Effector memory CD4-positive, alpha-beta T cell (primary cell): ENCODE measurements at places on chromosomes 5 and 9.

DNA sequence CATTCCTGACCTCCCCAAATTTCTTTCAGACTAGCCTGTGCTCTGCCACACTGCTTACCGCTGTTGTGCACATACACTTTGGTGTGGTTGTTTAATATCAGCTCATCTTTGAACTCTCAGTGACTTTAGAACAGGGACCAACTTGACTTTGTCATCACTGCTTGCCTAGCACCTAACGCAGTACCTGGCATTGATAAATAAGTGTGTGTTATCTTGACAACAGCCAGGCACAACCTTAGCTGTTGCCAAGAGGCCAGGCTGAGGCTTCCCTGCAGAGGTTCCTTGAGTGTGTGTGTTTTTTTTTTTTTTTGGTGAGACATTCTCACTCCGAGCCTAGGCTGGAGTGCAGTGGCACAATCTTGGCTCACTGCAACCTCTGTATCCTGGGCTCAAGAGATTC lies 41.0 kb upstream of the SLC28A3 start:
- no peak for DNase-seq

DNA sequence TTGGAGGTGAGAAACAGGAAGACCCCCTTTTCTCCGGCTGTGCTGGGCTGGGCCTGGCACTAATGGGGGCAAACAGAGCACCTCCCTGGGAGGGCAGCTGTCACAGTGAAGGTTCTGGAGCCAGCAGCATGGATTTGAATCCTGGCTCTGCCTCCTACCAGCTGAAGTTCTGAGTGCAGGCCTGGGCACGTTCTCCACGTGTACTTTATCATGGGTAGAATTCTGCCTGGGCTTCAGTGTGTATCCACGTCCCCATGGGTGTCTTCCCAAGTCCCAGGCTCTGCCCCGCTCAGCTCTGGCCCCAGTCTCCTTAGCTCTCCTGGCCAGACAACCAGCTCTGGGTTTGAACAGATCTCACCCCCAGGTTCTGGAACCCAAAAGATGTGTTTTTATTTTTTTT lies 223.2 kb downstream of the PBX3 start:
- DNase-seq, result no peak

GRCh38 chr5:122844136-122844909 lies 1.1 kb upstream of the SNX24 start:
- no peak for DNase-seq

- no peak for DNase-seq
These were observed 24.6 kb upstream of the QSOX2 start for GRCh38 chr9:136270173-136270705.

GRCh38 chr5:164332349-164333196 lies 827.2 kb downstream of the MAT2B start:
- no peak for DNase-seq

- peak; percentile 1 for DNase-seq
These were observed at the start of gene LRRC70 for GRCh38 chr5:62578540-62578939. Gene LRRC70 (plus strand): TSS chr5:62578819. CDS start chr5:62579439, 620 bp downstream.

DNA sequence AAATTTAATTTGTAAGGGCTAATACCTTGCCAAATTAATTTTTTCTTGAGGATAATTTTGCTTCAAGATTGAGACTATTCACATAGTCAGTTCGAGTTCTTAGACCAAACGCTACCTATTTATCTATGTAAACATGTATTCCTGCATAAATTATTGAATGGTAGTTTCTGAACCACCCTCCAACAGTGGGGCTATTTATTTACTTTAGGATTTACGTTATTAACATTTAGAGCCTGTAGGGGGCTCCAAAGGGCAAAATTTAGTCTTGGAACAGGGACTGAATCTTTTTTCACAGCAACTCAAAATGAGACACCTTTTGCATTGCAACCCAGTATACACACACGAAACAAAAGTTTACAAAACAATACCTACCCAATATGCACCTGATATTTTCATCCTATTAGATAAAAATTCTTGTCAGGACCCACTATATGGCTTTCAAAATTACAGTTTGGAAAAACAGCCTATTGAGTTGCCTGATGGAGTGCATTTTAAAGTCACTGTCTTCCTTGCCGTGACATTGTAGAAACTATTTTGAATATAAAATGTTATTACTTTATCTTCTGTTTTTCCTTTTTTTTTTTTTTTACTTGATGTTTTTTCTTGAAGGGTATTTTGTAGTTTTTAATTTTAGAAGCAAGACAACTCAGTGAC lies 47.1 kb upstream of the POU4F3 start:
- DNase-seq, result no peak

- DNase-seq, result no peak
These were observed 39.0 kb downstream of the GAS1 start for GRCh38 chr9:86908261-86908660.

DNA sequence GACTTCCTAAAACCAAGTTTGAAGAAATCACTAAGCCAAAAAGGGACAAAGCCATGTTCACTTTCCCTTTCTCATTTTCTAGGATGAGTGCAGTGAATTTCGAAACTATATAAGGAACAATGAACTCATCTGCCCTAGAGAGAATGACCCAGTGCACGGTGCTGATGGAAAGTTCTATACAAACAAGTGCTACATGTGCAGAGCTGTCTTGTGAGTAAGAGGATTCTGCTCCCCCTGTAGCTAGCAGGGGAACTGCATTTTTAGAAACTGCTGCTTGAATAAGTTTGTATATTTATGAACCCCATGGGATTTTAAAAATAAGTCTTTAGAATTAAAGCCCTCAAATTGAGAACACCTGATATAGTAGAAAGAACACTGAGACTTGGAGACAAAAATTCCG lies 42.7 kb upstream of the SPINK14 start:
- no peak for DNase-seq

- DNase-seq, result peak; percentile 71
These were observed 52.4 kb downstream of the USP20 start for GRCh38 chr9:129887334-129888292.

GRCh38 chr5:81121836-81122630 lies 111.1 kb upstream of the CKMT2 start:
- no peak for DNase-seq

DNA sequence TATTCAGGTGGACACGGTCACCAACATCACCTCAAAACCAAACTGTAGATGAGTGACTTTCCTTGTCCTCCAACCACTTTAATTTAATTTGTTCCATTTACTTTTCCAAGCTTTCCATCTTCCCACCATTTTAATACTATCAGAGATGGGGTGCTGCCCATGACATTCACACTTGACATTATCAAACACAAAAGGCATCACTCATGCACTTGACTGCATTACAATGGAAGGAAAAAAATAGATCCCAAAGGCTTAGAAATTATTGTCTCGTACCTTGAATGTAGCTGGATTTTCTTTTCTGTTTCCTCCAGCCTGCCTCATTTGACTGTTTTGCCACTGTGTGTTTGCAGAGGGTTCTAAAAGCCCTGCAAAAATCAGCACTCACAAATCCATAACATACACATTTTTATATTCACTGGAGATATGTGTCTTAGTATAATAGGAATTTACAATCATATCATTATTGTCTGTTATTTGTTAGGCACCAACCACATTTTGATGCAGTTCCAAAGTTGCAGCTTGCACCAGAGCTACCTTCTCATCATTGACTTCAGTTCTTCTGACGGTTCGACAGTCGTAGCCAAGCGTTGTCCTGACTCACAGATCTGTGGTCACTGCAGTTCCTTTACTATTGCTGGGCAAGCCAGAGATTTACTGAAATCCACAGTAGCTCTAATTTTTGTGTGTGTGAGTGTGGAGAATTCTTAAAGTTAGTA lies 712.3 kb upstream of the WWC1 start:
- DNase-seq, result no peak

DNA sequence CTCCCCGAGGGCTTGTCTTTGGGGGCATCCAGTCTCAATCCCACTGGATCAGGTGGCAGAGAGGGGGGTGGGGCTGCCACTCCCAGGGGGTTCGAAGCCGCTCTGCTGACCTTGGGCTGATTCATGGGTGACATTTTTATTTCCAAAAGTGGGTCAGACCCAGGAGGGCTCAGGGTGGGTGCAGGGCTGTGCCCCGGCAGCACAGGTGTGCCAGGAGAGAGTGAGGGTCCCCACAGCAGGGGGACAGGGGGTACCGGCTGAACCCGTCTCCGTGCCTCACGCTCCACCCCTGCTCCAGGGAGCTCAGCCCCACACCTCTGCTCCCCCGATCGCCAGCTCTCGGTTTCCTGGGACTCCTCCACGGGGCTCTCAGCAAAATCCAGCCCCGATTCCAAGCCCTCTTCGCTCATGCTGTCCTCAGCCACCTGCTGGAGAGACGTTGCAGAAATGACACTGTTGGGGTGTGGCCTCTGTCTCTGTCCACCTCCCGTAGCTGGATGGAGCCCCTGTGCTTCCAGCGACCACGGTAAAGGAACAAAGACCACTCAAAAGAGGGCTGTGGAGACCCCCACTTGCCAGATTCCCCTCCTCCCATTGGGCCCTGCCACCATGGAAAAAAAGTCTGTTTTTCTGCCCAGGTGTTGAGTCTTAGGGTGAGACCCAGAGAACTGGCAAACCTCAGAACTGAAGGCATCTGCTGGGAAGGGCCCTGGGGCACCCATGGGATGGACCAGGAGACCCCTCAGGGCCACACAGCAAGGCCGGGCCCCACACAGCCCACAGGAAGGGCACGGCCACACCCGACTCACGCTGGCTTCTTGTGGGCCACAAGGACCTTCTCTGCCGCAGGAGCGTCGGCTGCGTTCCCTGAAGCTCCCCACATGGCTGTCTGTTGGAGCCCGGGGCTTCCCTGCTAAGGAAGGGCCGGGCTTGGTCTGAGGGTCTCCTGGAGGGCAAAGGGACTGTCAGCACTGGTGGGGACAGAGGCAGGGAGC lies 10.6 kb upstream of the QSOX2 start:
- no peak for DNase-seq

- no peak for DNase-seq
These were observed 20.6 kb downstream of the C9orf43 start for GRCh38 chr9:113431191-113431590.

DNA sequence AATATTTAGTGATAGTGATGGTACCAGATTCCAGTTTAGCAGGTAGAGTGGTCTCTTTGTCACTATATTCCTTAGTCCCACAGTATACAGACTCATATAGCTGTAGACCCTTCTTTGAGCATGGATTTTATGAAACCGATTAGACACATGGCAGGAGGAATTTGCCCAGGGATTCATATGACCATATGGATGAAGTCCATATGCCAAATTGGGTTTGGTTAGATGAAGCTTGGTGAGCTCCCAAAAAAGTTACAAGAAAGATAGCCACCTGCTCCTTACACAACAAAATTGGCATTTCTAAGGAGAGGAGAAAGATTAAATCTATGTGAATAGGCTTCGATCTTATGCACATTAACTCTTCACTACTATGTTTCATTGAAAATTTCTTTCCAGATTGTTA lies 211.4 kb downstream of the CWC27 start:
- no peak for DNase-seq

GRCh38 chr9:133124123-133124906 lies 3.3 kb upstream of the RALGDS start:
- no peak for DNase-seq

- DNase-seq, result no peak
These were observed 136.7 kb downstream of the EDIL3 start for GRCh38 chr5:84248013-84248412.

GRCh38 chr9:75051285-75051684 lies 23.2 kb upstream of the CARNMT1 start:
- DNase-seq, result no peak

DNA sequence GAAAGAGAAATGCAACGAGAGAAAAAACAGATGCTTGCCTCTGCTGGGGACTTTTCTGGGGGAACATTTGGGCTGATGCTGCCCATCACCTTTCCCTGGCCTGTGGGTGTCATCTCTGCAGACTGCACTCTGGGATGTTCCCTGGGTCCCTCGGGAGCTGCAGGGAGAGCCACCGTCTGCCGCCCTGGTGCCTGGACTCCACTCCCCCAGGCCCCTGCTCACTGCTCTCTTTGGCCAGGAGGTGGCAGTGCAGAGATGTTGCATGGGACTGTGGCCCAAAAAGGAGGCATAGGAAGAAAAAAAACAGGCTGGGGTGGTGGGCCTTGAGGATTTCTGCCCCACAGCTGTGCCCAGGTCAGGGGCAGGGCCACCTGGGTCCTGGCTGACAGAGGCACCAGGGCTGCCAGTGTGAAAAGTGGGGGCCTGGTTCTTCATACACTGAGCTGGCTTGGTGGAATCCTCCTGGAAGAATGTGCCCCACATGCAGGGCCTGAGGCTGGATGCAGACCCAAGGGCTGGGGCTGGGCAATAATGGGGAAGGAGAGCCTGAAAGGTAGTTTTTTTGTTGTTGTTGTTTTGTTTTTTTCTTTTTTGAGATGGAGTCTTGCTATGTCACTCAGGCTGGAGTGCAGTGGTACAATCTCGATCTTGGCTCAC lies 353.6 kb downstream of the SLIT3 start:
- no peak for DNase-seq

DNA sequence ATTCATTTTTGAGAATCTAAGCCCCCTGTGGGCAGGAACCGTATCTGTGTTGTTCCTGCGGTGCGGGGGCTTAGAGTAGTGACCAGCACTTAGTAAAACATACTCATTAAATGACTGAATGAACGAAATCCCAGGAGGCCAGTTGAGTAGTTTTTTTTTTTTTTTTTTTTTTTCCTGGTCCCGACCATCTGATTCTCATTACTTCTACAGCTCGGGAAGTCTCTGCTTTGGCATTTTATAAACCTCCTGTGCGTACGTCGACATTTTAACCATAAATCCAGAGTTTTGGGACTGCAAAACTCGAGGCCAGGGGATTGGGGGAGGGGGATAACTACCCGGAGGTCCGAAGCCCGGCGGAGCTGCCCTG lies 31.5 kb upstream of the SPRY4 start:
- DNase-seq, result no peak

GRCh38 chr5:81400375-81400774 lies 6.4 kb upstream of the ACOT12 start:
- DNase-seq, result no peak

GRCh38 chr9:31582561-31582960 lies 801.9 kb upstream of the ACO1 start:
- no peak for DNase-seq

GRCh38 chr9:129541270-129541669 lies 79.6 kb downstream of the C9orf50 start:
- no peak for DNase-seq

GRCh38 chr5:12623408-12623807 lies 719.2 kb upstream of the CTNND2 start:
- no peak for DNase-seq

DNA sequence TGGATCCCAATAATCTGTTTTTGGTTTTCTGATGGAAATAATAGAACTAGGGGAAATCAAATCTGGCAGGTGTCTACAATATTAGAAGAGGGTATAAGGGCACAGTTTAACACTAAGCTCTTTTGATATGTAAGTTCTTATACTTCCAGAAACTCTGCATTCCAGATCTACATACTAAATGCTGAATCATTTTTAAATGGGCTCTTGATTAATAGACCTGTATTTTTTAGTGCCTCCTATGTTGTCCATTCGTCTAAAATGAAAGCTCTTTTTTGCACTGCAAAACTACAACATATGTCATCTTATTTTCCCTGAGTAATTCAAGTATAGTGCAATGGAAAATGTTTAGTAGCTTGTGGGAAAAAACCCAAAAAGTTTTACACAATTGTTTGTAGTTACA lies 44.2 kb downstream of the NR6A1 start:
- no peak for DNase-seq
